AG08396 (cell line): ENCODE measurements at places on chromosomes 16 and 17.

DNA sequence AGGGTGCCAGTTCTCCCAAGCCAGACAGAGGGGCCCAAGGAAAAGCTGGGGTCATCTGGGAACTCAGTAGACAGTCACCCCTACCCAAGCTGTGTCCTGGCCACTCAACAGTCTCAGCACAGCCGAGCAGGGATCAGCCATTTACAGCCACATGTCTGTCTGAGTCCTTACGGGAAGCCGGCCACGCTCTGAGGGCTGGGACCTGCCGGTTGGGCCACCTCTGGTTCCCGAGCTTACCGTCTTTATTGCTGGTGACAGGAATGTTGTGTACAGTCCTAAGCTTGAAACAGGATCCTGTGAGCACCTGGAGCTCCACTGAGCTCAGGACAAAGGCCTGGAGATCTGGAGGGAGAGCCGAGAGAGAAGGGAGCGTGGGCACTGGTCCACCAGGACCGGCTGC is 59.8 kb downstream of the TIMM22 start:
- DNase-seq = no peak

DNA sequence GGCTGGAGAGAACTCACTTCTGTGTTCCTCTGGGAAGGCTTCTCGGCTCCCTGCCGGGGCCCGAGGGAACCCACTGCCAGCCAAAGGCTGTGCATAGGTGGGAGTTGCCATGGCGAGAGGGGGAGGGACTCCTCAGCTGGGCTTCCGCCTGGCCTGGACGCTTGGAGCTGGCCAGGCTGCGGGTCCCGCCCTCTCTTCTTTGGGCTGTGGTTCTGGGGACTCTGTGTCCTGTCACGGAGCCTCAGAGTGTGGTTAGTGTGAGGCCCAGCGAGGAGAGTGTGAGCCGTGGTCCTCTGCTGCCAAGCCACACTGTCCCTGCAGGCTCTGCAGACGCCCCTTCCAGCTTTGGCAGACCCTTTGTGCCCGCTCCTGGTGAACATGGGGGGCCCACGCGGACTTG is 123.1 kb downstream of the OR1D5 start:
- no peak for DNase-seq

GRCh38 chr16:56985288-56985961 is 3.9 kb upstream of the NLRC5 start:
- DNase-seq = peak; percentile 87

GRCh38 chr17:44747566-44747965 is 11.2 kb upstream of the ADAM11 start:
- DNase-seq = no peak

DNA sequence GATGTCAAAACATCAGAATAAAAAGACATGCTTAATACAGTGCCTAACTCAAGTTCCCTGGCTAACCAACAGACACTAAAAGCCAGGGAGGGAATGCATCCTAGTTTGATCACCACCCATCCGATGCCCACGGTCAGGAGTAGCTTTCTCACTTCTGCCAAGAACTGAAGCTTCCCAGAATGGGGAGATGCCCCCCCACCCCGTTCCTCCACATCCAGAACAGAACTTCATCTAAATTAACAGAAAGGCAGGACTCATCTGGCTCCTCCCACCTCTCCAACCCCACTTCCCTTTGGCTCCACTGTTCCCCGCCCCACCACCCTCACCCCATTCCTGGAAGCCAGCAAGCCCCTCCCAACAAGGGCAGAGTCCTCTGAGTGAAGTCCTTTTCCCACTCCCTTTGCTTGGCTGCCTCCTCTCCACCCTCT is 33.7 kb downstream of the GDE1 start:
- no peak for DNase-seq

- DNase-seq = no peak
These were observed 56.9 kb downstream of the MYH11 start for GRCh38 chr16:15799851-15800495.

GRCh38 chr17:560432-560873 is 154.2 kb downstream of the VPS53 start:
- DNase-seq = no peak

- DNase-seq = no peak
These were observed 21.6 kb downstream of the VAC14 start for GRCh38 chr16:70779361-70779760.

DNA sequence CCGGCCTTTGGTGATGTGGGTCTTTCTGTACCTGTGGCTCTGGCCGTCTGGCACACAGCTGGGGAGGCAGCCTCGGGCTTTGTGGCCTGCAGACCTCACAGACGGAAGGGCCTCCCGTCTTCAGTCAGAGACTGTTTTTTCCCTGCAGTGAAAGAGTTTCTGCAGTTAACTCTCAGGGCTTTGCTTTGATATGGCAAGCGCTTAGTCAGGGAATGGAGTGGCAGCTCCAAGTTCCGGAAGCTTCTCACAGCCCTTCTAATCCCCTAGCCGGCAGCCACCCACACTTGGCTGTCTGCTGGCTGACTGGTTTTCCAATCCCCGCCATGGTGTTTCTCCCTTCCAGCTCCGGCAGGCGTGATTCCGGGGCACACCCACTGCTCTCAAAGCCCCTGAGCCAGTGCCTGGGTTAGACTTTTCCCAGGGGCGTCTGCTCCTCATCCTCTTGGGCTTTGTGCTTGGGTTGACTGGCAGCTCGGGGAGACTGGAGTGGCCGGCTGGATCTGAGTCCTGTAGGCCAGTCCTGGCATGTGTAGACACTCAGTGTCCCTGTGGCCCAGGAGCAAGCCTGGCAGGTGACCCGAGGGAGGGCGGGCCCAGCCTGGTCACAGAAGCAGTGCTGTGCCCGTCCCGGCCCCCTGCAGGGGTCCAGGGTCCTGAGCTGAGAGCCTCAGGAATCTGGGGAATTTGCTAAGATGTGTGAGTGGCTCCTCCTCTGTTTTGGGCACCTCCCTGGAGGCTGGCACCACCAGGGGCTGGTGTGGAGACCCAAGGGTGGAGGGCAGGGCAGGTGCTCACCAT is 29.9 kb downstream of the BAIAP2 start:
- peak; percentile 74 for DNase-seq

- DNase-seq = no peak
These were observed 443.2 kb downstream of the XYLT1 start for GRCh38 chr16:17027488-17028129.

- DNase-seq = no peak
These were observed 129.3 kb upstream of the KCNJ16 start for GRCh38 chr17:69945698-69946185.
